Progenitor cell of endocrine pancreas (in vitro differentiated cells): ENCODE measurements at places on chromosomes 13 and 19.

- no peak for DNase-seq
These were observed 240.9 kb downstream of the LIG4 start for GRCh38 chr13:107974409-107974808.

- no peak for DNase-seq
These were observed 329.2 kb downstream of the DLEU7 start for GRCh38 chr13:50514249-50514648.

- DNase-seq, result no peak
These were observed 21.7 kb upstream of the ZNF429 start for GRCh38 chr19:21483589-21484170.

GRCh38 chr19:10601999-10602329 lies 14.9 kb upstream of the AP1M2 start:
- no peak for DNase-seq

- no peak for DNase-seq
These were observed 3.6 kb downstream of the DMAC2 start for GRCh38 chr19:41435936-41436673.

DNA sequence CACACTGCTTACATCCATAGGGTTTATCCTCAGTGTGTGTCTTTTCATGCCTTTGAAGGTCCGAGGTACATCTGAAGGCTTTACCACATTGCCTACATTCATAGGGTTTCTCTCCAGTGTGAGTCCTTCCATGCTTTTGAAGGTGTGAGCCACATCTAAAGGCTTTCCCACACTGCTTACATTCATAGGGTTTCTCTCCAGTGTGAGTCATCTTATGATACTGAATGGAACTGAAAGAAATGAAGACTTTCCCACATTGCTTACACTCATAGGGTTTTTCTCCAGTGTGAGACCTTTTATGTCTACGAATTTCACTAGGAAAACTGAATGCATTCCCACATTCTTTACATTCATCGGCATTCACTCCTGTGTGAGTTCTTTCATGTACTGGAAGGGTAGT lies 7.1 kb downstream of the ZNF20 start:
- DNase-seq, result no peak

GRCh38 chr13:35388441-35389355 lies 87.8 kb downstream of the MAB21L1 start:
- DNase-seq, result no peak

DNA sequence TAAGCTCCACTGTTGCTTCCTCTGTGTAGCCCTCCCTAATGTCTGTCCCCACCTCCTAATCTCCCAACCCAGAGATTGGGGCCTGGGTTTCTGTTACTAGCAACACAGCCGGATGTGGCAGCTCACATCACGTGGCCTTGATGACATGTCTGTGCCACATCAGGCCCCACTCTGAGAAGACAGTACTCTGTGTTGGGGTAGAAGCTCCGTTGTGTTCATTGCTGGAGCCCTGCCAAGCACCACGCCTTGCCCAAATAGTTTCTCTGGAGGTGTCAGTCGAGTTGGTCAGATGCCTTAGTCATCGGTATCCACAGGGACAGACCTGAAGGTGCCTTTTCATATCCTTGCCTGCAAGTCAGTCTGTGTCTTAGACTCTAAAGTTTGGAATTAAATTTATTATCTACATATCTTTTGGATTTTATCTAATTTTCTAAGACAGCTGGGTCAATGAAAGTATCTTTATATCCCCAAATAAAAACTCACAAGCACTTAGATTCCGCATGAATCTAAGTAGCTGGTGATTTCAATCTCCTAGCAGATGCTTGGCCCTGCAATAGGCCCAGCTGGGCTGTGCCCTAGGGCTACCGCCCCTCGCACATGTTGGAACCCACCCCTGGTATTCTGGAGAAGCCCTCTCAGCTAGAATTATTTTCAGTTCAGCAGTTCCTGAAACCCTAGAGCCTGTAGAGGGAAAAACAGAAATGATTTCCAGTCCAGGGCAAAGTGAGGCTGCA lies 204.0 kb upstream of the TSHZ3 start:
- no peak for DNase-seq

- DNase-seq, result no peak
These were observed 8.3 kb upstream of the PNMA8B start for GRCh38 chr19:46503848-46504453.

DNA sequence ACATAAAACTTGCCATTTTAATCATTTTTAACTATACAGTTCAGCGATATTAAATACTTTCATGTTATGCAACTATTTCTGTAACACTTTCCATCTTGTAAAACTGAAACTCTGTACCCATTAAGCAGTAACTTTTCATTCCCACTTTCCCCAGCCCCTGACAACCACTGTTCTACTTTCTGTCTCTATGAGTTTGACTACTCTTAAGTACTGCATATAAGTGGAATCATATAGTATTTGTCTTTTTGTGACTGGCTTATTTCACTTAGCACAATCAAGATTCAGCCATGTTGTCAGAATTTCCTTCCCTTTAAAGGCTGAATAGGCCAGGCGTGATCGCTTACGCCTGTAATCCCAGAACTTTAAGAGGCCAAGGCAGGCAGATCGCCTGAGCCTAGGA lies 56.2 kb downstream of the ARHGAP35 start:
- DNase-seq, result no peak

- DNase-seq, result no peak
These were observed 211.7 kb upstream of the STARD13 start for GRCh38 chr13:33497146-33497845.

GRCh38 chr13:97483465-97483864 lies 49.5 kb downstream of the RAP2A start:
- DNase-seq, result no peak

GRCh38 chr13:53250272-53250875 lies 221.8 kb downstream of the OLFM4 start:
- DNase-seq, result peak; percentile 12
